Frontal cortex (tissue), 4 donors: ENCODE measurements at places on chromosomes 13 and 19.

DNA sequence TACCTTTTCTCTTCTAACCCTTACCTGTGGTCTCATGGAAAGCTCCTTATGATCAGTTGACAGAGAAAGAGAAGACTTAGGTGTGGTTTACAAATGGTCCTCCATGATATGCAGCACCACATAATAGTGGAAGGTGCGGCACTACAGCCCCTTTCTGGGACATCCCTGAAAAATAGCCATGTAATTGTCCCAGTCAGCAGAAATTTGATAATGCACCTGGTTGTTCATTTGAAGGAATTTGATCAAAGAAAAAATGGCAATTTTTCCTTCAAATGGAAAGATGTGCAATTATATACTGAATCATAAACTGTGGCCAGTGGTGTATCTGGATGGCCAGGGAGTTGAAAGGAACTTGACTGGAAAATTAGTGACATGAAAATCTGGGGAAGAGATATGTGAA lies 293.6 kb upstream of the PCDH20 start:
- no peak for DNase-seq

GRCh38 chr13:46297361-46297811 lies 85.7 kb downstream of the LRRC63 start:
- DNase-seq: no peak

GRCh38 chr13:23985839-23986238 lies 88.5 kb upstream of the C1QTNF9B start:
- DNase-seq: no peak

GRCh38 chr13:99652141-99652540 lies 150.9 kb downstream of the TM9SF2 start:
- no peak for DNase-seq

DNA sequence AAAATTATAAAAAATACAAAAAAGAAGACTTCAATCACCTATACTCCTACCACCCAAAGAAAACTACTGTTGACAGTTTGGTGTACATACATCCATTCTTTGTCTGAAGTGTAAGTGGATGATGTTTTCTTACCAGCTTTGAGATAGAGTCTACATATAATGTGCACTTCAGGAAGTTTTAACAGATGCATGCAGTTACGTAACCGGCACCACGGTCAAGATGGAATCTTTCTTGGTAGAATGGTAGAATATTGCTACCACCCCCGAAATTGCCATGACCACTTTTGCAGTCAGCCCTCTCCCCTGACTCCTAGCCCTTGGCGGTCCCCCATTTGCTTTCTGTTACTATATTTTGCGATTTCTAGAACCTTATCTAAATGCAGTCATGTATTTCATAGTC lies 1.4 kb downstream of the CUL4A start:
- DNase-seq: no peak

DNA sequence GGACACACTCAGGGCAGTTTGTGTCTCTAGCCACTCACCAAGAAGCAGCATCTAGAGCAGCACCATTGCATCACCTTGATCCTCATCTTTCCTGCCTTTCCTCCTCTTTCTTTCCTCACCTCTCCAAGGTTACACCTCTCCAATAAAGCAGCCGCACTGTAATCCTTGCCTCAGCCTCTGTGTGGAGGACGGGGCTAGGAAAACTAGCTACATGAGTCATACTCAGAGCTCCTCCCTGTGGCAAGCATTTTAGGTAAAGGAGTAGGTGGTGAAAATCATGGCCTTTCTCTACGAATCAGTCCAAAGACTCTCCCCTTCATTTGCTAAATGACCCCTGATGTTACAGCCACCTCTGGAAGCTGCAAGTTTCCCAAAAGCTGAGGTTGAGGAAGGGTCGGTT lies 108.9 kb downstream of the DNAJC15 start:
- DNase-seq: no peak

- no peak for DNase-seq
These were observed 68.9 kb upstream of the TDRD3 start for GRCh38 chr13:60328073-60328472.

- DNase-seq: no peak
These were observed 903 bp downstream of the TLE6 start for GRCh38 chr19:2978166-2978767.

GRCh38 chr13:77975358-77976042 lies 56.9 kb upstream of the EDNRB start:
- no peak for DNase-seq

DNA sequence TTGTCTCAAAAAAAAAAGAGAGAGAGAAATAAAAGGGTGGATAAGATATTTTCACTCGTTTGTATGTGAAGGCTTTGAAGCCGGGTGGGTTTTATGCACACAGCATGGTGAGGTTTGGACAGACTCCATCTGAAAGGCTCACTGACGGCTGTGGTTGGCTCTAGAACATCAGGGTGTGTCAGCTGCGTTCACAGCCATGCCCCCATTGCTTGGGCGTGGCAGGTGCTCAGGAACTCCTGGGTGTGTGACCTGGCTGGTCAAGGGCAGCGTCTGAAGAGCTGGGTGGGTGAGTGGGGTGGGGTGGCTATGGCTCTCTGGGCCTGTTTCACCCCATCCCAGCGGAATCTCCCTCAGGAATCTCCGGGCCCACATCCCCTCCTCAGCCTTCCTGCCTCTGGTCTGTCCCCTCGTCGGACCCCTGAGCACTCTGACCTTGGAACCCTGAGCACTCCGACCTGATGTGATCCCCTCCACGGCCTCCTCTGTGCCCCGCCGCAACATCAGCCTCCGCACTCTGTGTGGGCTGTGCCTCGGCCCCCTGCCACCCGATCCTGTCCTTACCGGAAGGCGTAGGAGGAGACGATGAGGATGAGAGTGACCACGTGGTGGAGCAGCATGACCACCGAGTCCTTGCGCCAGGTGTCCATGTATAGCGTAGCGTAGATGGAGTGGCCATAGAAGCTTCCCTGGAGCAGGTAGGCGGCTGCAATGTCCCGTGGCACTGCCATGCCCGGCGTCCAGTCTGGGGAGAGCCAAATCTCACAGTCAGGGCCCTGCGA lies 12.2 kb downstream of the CERS1 start:
- DNase-seq: no peak

DNA sequence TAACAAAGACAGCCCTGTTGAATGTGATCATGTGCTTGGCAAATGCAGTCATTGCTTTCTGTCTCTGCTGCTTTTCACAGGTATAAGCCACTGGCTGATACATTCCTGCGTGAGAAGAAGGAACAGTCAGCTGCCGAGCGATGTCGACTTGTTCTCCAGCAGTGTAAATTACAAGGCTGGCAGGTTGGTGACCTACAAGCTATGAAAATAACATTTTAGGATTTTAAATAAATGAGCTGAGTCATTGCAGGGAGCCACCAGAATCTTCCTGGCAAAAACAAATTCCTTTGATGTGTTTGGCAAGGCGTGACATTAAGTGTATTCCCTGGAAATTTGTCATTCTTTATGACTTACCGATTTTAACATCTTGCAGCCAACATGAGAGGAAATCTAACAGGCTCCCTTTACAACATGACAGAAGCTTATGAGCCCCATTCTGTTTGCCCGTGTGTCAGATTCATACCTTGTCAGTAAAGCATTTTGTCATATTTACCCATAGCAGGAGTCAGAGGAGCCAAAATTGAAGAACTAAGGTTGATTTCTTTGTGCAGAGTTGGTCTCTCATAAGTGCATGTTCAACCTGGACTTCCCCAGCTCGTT lies 471.4 kb downstream of the MYO16 start:
- no peak for DNase-seq

DNA sequence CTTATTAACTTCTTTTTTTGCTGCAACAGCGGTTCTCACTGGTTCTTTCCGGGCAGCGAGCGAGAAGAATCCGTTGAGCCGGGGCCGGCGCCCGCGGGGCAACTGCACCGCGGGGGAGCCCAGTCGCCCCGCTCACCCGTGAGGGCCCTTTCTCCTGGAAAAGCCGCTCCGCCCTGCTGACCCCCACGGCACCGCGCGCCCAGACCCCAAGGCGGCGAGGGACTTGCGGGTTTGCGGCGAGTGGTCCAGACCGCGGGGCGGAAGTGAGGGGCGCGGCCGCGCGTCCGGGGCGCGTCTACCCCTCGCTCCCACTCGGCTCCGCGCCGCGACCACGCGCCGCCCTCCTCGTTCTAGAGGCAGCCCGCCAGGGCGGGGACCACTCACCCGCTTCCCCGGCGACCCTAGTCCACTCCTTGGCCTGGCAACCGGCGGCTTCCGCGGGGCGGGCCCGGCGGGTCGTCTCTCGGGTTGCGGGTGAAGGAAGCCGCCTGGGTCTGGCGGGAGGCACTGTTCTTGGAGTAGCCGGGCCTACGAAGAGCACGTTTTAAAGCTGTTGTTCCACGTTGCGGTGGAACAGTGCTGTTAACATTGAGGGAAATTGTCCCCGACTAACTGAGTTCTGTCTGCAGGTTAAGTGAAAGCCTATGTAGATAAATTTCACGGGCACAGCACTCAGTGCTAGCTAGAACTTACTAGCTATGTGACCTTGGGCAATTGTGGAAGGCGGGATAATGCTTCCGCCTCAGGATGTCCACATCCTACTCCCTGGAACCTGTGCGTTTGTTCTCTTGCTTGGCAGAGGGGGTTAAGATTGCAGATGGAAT lies at the start of gene NEK3:
Gene NEK3, minus strand, starts transcription at position 439 of the 824 bp plus-strand sequence. CDS start 3,406 bp downstream, outside the sequence.
- DNase-seq: peak; percentile 70

DNA sequence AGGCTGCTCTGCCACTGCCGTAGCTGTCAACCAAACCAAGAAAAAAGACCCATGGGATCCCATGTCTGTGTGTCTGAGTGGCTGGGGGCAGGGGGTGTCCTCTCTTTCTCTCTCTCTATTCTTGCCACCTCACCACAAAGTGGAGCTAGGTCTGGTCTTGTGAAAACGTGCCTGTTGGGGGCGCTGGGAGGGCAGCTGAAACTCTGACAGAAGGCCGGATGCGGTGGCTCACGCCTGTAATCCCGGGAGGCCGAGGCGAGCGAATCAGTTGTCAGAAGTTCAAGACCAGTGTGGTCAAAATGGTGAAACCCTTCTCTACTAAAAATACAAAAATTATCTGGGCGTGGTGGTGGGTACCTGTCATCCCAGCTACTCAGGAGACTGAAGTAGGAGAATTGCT lies 29.2 kb downstream of the ZNF146 start:
- DNase-seq: no peak

DNA sequence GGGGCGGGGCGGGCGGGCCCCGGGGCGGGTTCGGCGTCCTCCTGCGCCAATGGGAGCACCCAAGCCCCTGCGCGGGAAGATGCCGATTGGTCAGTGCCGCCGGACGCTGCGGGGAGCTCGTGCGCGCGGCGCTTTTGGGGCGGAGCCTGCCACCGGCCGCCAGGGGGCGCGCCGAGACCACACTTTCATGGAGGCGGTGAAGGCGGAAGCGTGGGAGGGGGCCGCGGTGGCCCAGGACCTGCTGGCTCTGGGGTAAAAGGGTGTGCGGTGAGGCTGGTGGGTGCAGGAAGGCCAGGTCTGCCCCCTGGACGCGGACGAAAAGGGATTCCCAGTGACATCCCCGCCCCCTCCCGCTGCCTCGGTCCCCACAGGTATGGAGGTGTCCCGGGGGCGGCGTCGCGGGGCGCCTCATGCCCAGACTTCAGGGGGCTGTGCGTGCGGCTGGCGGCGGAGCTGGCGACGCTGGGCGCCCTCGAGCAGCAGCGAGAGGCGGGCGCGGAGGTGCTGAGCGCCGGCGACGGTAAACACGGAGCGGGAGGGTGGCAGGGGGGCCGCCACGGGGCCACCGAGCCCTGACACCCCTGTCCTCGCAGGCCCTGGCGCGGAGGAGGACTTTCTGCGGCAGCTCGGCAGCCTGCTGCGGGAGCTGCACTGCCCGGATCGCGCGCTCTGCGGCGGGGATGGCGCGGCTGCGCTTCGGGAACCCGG lies at the start of gene FAM98C:
Gene FAM98C, plus strand, starts transcription at position 127 of the 708 bp plus-strand sequence. Its CDS starts 61 bp downstream, at position 188.
- peak; percentile 99 for DNase-seq

DNA sequence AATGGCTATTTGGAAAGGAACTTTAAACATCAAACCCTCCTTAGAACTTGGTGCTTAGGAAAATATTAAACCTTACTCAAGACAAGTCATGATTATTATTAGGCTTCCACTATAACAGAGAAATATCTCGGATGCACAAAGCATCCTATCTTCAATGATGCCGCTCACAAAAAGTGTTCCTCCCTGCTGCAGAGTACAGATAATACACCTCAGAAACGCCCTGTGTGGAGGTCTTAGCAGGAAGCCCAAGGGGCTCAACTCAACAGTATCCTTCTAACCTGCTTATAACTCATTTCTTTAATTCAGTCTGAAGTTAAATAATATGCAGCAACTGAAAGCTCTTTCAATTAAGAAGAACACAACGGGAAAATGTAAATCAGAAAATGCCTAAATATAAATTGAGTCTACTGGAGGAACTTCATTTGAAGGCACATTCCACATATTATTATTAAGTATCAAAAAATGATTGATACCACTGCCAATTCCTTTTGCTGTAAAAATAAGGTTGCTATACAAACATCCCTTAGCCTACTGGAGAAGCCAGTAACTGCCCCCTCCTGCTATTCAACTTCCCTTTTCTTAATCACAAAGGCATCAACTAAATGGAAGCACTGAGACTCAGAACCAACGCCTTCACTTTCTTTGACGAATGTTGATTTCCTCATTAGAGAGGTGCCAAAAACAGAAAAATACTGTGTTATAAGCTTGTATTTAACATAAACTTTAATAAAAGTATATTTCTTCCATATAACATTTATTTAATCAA lies 12.0 kb downstream of the ELF1 start:
- DNase-seq: no peak

DNA sequence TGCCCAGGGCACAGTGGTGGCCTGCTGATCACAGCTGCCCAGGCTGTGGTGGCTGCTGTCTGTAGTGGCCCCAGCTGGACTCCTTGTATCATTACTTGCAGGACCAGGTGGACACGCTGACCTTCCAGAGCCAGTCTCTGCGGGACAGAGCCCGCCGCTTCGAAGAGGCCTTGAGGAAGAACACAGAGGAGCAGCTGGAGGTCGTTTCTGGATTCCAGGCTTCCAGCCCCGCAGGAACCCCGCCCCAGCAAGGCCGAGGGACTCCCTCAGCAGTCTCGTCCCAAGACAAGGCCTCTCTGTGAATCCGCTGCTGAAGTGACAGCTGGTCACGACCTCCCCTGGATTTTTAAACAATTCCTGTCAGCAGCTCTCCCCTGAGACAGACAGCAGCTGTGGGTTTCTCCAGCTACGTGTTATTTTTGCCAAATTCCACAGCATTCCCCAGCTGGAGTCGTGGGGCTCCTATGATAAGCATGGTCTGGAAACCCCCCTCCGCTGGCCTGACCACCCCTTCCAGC lies 98.3 kb downstream of the SLC7A1 start:
- no peak for DNase-seq

DNA sequence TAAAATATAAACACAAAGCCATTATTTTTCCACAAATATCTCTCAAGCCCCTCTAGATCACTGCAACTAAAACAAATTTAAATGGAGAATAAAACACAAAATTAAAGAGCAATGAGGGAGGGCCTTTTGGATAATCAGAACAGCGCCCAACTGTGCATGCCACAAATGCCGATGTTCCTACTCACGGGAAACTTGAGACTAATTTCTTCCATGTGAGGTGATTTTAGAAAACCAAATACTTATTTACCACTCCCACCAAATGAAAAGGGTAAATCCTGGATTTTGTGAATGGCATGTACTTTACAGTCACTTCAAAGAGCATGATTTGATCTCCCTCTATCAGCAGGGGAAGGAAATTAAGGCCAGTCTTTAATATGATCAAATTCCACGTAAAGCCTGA lies 74.8 kb downstream of the SLC7A1 start:
- DNase-seq: no peak
